Colonic mucosa (tissue), 4 donors: ENCODE measurements at places on chromosomes 5 and 9.
A peak's percentile ranks its signal among the peaks of the same experiment; 100 is the strongest.

DNA sequence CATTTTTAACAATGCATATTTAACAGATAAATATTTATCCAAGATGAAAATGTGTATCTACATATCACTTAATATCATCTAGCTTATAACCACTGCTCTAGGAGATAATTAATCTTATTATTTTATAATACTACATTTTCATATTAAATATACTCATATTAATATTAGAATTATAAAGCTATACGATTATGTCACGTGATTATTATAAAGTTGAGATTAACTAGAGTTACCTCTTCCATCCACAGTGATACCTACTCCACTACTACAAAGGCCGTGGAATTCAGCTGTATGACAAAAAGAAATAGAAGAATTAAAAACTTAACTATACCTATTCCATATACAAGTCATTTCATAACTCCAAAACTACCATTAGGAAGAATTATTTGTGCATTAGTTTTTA lies 171.9 kb downstream of the FBN2 start:
- no peaks in the 10 kb centered on the region for H3K27me3 ChIP-seq
- H3K4me1 ChIP-seq = no peaks in the 10 kb centered on the region
- no peak overlapping the region for H3K27ac ChIP-seq
- H3K4me3 ChIP-seq = no peak overlapping the region
- no peaks in the 10 kb centered on the region for H3K36me3 ChIP-seq

- no peaks in the 10 kb centered on the region for H3K27me3 ChIP-seq
- H3K27ac ChIP-seq = no peak overlapping the region
- H3K36me3 ChIP-seq = no peaks in the 10 kb centered on the region
- H3K4me3 ChIP-seq = no peak overlapping the region
Measured at GRCh38 chr9:14633148-14633547, 60.1 kb downstream of the ZDHHC21 start.

DNA sequence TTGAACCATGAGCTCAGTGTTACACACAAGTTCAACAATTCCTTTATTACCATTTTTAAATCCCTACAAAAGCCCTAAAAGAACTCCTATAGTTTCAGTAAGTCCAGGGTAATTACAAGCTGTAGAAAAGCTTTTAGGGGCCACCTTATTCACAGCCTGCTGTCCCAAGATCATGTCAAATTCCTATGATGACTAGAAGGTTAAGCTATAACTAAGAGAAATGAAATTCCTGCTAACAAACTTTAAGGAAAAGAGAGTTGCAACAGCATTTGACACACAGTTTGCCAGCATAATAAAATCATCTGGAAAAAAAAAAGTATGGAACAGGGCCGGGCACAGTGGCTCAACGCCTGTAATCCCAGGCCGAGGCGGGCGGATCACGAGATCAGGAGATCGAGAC lies 31.5 kb downstream of the TMEM245 start:
- H3K27ac ChIP-seq = no peak overlapping the region
- no peak overlapping the region for H3K4me3 ChIP-seq
- H3K36me3 ChIP-seq = no peaks in the 10 kb centered on the region
- H3K27me3 ChIP-seq = no peaks in the 10 kb centered on the region
- H3K4me1 ChIP-seq = no peaks in the 10 kb centered on the region
- no peak for DNase-seq

GRCh38 chr5:956941-957747 lies 51.5 kb upstream of the NKD2 start:
- no peak overlapping the region for H3K4me3 ChIP-seq
- H3K4me1 ChIP-seq = no peaks in the 10 kb centered on the region
- peak overlapping the region; percentile 44 for H3K27ac ChIP-seq
- no peaks in the 10 kb centered on the region for H3K27me3 ChIP-seq
- DNase-seq = no peak
- no peaks in the 10 kb centered on the region for H3K36me3 ChIP-seq

DNA sequence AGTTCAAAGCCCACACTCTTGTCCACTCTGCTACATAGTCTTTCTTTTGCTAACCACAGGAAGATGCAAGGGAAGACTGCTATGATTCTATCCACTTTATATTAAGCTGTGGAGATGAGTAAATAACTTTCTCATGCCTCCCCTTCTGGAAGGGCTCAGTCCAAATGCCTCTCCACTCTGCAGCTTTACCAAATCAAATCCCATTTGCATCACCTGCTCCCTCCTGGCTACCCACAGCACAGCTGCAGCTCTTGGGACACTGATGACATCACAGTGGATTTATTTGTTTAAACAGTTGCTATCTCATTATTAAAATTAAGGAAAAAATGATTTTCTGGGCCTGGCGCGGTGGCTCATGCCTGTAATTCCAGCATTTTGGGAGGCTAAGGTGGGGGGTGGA lies 1544.9 kb upstream of the WWC1 start:
- H3K4me3 ChIP-seq = no peak overlapping the region
- no peaks in the 10 kb centered on the region for H3K27me3 ChIP-seq
- H3K27ac ChIP-seq = no peak overlapping the region

DNA sequence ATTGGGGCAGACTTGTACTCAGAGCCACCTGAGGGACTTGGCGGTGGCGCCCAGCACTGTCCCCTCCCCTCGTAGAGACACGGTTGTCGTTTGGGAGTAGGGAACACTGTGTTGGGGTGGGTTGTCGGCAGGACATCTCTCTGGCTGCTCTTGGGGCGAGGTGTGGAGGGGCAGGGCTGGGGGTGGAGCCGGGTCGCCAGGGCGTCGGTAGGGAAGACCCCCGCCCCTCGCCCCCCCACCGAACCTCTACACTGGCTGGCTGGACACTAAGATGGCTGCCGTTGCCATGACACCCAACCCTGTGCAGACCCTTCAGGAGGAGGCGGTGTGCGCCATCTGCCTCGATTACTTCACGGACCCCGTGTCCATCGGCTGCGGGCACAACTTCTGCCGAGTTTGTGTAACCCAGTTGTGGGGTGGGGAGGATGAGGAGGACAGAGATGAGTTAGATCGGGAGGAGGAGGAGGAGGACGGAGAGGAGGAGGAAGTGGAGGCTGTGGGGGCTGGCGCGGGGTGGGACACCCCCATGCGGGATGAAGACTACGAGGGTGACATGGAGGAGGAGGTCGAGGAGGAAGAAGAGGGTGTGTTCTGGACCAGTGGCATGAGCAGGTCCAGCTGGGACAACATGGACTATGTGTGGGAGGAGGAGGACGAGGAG lies 778 bp downstream of the TRIM41 start:
- no peaks in the 10 kb centered on the region for H3K4me1 ChIP-seq
- peak overlapping the region; percentile 71 for H3K4me3 ChIP-seq
- peak overlapping the region; percentile 97 for H3K27ac ChIP-seq
- no peaks in the 10 kb centered on the region for H3K27me3 ChIP-seq
- H3K36me3 ChIP-seq = no peaks in the 10 kb centered on the region

DNA sequence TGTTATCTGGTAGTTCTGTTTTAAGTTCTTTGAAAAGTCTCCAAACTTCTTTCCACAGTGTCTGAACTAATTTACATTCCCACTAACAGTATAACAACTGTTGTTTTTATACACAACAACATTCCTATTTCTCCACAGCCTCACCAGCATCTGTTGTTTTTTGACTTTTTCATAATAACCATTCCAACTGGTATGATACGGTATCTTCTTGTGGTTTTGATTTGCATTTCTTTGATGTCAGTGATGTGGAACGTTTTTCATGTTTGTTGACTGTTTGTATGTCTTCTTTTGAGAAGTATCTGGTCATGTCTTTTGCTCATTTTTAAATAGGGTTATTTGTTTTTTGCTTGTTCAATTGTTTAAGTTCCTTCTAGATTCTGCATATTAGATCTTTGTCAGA lies 12.6 kb upstream of the GRAMD2B start:
- no peaks in the 10 kb centered on the region for H3K36me3 ChIP-seq
- H3K27me3 ChIP-seq = no peaks in the 10 kb centered on the region
- no peak for DNase-seq
- H3K27ac ChIP-seq = no peak overlapping the region
- H3K4me3 ChIP-seq = no peak overlapping the region
